RWPE1 (cell line): ENCODE measurements at places on chromosomes 11 and 22.

DNA sequence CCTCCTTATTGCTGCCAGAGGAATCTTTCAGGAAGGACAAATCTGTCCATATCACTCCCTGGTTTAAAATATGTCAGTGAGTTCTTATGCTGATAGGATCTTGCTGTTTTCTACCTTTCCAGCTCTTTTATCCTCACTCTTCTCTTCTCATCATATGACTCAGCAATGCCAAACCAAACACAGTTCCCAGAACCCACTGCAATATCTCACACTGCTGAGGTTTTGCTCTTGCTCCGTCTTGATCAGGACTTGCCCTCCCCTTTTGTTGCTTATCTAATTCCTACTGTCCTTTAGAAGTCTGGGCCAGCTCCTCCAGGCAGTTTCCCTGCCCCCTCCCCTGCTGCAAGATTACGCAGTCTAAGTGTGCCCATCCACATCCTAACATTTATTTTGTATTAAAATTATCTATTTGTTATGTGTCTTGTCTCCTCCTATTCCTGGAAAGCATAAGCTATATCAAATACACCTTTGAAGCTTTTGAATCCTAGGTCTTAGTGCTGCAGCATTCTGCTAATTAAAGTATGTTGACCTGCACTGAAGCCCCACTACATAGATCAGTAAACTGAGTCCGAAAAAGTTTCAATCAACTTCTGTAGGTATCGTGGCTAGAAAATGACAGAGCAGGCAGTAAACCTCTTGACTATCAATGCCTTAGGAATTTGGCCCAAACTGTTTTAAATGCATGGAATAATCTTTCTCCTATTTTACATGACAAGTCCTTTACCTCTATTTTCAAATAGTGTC, 119.2 kb upstream of the C11orf87 start:
- DNase-seq, result no peak

GRCh38 chr11:117199916-117200812, 994 bp downstream of the TAGLN start:
- no peak for DNase-seq

DNA sequence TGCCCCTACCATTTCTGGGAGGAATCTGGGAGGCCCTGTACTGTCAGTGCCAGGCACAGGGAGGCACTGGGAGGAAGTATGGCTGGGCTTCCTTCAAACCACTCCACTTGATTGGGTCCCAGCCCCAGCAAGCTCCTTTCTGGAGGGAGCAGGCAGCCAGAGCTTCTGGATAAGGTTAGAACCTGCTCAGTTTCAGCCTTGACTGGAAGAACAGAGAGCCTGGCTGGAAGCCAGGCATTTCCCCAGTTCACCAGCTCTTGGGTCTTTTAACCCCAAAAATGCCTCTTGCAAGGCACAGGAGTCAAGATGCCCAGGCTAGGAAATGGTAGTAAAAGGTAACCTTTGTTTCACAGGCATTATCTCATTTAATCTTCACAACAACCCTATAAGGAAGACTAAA, 9.0 kb upstream of the KCTD14 start:
- no peak for DNase-seq

DNA sequence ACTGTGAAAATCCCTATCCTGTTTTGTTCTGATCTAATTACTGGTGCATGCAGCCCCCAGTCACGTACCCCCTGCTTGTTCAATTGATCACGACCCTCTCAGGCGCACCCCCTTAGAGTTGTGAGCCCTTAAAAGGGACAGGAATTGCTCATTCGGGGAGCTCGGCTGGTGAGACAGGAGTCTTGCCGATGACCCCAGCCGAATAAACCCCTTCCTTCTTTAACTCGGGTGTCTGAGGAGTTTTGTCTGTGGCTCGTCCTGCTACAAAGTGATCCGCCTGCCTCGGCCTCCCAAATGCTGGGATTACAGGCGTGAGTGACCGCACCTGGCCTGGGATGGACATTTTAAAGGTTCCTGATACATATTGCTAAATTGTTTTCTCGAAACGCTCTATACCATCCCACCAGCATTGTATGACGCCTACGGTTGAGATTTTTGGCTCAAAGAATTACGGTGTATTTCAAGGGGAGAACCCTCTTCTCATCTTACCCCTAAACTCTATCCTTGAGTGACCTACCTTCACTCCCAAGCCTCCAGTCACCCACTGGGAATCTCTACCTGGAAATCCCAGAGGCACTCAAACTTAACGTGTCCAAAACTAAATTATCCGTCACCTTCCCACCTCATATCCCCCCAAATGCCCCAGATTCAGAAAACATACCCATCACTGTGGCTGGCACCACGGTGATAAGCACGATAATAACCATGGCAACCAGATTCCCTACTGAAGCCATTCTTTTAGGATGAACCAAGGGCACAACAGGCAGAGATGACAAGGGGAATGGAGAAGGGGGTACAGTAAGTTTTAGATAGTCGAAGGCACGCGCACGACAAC, 789 bp upstream of the POLA2 start:
- no peak for DNase-seq

- DNase-seq, result no peak
Observed at GRCh38 chr11:75931124-75931523, 116.1 kb downstream of the UVRAG start.

- no peak for DNase-seq
Observed at GRCh38 chr22:30208631-30209603, 37.6 kb downstream of the LIF start.

- no peak for DNase-seq
Observed at GRCh38 chr11:646214-646613, 9.1 kb downstream of the DRD4 start.

DNA sequence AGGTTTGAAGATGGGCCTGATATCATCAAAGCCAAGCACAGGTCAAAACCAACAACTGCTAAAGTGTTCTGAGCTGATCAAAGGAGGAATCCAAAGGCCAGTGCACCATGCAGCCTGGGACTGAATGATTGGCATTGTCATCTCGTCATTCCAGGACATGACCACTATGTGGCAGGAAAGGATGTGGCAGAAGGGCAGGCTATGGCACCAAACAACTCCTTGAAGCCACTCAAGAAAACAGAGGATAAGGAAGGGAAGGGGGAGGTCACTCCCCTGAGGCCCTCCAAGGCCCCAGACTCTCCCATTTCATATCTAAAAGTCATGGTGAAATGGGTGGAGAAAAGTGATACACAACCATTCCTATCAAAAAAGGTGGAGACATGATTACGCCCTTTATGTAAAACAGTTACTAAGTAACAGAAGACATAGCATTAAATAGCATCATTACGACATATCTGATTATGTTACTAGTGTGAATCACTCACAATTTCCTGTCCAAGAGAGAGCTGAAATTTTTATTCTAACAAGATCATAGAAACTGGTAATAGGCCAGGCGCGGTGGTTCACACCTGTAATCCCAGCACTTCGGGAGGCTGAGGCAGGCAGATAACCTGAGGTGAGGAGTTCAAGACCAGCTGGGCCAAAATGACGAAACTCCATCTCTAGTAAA, 49.3 kb downstream of the AHNAK start:
- peak; percentile 76 for DNase-seq

- DNase-seq, result peak; percentile 77
Observed at GRCh38 chr11:1820463-1821325, 14.1 kb upstream of the SYT8 start.

- no peak for DNase-seq
Observed at GRCh38 chr11:94581926-94582325, 14.8 kb downstream of the PIWIL4 start.

DNA sequence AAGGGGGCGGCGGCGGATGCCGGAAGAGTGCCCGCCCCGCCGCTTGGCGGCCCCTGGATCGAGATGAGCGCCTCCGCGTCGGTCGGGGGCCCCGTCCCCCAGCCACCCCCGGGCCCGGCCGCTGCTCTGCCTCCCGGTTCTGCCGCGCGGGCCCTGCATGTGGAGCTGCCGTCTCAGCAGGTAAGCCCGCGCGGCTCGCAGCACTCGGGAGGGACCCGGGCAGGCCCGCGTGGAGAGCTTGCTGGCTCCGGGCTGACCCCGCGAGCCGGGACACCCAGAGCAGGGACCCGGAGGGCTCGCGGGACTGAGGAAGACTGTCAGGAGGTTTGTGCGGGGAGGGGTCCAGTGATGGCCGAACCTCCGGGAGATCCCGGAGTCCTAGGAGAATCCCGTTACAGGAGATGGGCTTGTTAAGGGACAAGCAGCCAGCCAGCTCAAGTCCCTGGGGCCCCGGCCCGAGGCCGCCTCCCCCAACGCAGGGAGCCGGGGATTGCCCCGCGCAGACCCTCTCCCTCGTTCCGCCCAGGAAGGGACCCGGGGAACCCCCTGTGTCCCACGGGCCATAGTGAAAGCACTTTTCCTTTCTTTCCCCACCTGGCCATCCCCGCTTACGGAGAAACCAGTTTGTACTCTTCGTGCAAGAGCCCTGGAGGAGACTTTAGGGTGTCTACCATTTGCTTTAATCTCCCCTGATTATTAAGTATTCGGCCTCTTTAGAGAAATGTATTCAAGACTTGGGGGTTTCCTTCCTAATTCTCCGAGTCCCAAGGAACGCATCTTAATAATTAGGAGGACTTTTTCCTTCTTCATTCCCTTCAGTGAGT, 547 bp downstream of the UVRAG start:
- peak; percentile 55 for DNase-seq

DNA sequence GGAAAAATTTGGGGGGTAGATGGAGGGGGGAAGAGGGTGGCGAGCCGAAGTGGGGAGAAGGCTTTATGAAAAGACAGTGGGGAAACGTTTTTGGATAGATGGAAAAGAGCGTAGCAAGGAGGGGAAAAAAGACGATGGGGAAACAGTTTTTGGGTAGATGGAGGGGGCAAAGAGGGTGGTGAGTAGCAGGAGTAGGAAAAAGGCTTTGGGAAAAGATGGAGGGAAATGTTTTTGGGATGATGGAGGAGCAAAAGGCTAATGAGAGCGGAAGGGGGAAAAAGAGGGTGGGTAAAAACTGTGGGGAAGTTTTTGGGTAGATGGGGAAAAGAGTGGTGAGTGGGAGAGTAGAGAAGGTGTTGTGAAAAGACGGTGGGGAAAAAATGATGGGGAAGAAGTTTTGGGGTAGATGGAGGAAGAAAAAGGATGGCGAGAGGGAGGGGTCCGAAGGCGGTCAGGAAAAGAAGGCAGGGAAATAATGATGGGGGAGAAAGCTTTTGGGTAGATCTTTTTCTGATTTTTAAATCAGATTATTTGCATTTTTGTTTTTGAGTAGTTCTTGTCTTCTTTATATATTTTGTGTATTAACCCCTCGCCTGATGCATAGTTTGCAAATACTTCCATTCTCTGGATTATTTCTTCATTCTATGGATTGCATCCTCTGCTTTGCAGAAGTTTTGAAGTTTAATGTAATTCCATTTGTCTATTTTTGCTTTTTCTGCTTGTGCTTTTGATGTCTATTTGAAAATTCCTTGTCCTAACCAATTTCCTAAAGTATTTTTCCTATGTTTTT, 115.3 kb upstream of the SERPIND1 start:
- no peak for DNase-seq

GRCh38 chr11:125176866-125177265, 12.3 kb downstream of the PKNOX2 start:
- DNase-seq, result no peak

- no peak for DNase-seq
Observed at GRCh38 chr22:21070690-21071615, 25.2 kb downstream of the LRRC74B start.

GRCh38 chr11:100883830-100884229, 196.7 kb downstream of the ARHGAP42 start:
- DNase-seq, result no peak

DNA sequence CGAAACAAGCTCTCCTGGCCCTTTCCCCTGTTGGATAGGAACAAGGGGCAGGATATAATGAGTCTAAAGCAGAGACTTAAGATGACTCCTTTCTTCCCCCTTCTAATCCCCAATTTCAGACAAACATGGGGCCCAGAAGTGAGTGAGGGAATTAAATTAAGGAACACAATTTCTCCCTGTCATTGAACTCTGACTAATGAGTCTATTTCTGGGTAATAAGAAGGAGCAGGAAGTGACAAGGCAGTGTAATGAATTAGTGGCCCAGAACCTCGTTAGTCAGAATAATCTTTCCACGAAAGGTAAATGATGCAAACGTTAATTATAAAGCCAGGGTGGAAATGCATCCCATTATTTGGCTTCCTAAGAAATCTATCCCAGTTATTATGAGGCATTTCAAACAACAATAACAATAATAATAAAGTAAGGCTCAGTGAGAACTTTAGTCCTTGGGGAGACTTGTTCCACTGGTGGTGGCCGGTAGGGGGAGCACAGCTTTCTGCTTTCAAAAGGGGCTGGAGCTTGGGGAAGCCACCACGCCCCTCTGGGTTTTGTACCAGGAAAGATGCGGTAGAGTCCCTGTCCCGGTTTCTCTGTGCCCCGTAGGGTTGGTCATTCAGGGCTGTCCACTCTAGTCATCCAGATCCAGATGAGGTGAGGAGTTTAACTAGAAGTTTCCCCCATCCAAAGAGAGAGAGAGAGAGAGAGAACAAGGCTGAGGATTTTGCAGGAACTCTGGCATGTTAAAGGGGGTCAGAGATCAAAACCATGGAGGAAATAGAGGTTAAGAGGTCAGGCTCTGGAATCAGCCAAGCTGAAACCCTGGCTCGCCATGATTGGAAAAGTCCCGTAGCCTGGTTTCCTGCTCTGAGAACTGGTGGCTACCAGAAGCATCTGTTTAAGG, 298.3 kb downstream of the NTM start:
- DNase-seq, result peak; percentile 46

GRCh38 chr11:98940913-98941312, 79.8 kb upstream of the CNTN5 start:
- peak; percentile 17 for DNase-seq

DNA sequence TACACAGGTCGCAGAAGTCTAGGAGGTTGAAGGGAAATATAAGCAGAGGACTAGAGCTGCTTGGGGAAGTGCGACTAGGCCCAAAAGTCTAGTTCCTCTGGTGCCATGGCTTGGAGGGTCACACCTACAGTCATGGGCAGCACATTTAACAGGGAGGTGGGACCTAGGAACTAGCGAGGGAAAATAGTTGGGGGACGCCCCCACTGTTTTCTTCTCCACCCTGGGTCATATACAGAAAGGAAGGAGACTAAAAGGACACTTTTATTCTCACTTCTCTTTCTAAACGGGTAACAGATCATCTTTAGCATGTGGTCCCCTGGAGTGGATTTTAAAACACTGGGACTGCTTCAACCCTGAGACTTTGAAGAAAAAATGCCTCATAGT, 16.6 kb downstream of the APIP start:
- DNase-seq, result no peak

- no peak for DNase-seq
Observed at GRCh38 chr22:20567993-20568417, 60.6 kb downstream of the MED15 start.

GRCh38 chr22:23478175-23478574, 101.9 kb downstream of the IGLL1 start:
- no peak for DNase-seq

- DNase-seq, result no peak
Observed at GRCh38 chr11:128919216-128919615, 23.5 kb downstream of the TP53AIP1 start.

DNA sequence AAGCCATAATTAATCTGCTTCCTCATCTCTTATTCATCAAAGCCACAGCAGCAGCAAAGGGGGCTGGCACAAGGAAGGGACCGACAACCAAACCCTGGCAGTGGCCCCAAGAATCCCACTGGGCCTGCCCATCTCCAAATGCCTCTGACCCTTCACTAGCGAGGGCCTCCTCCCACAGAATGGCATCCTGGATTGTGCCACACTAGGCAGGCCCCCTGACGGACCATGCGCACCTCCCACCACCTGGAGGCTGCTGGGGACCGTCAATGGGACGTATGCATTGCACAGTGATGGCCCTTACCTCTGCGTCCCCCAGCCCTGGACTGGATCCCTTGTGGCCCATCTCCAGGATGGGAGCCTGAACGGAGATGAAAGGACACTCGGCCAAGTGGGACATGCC, 4.1 kb upstream of the RTN4R start:
- DNase-seq, result no peak
